Activated CD8-positive, alpha-beta T cell treated with anti-CD3 and anti-CD28 coated beads for 36 hours (primary cell): ENCODE measurements at places on chromosomes 1 and 21.

DNA sequence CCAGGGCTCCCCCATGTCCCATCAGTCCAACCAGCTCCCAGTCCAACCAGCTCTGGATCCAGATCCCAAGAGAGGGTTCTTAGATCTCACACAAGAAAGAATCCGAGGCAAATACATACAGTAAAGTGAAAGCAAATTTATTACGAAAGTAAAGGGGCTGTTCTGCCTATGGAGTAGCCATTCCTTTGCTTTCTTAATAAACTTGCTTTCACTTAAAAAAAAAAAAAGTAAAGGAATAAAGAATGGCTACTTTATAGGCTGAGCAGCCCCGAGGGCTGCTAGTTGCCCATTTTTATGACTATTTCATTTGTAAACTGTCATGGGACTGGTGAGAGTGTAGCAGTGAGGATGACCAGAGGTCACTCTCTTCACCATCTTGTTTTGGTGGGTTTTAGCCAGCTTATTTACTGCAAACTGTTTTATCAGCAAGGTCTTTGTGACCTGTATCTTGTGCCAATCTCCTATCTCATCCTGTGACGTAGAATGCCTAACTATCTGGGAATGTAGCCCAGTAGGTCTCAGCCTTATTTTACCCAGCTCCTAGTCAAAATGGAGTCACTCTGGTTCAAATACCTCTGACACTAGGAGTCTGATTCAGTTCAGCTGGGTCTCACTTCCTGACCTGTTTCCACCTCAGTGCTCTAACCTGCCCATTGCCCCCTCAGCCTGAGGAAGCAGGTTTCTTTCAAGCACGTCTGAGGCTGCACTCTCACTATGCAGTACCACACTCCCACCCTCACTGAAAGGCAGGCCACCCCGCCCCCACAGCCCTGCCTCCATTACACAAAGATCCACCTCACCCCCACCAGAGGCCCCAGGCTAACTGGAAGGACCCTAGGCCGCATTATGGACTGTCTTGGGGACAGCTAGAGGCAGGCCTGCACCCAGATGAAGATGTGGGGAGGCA, 26.5 kb upstream of the ATP2B4 start:
- DNase-seq, result no peak

DNA sequence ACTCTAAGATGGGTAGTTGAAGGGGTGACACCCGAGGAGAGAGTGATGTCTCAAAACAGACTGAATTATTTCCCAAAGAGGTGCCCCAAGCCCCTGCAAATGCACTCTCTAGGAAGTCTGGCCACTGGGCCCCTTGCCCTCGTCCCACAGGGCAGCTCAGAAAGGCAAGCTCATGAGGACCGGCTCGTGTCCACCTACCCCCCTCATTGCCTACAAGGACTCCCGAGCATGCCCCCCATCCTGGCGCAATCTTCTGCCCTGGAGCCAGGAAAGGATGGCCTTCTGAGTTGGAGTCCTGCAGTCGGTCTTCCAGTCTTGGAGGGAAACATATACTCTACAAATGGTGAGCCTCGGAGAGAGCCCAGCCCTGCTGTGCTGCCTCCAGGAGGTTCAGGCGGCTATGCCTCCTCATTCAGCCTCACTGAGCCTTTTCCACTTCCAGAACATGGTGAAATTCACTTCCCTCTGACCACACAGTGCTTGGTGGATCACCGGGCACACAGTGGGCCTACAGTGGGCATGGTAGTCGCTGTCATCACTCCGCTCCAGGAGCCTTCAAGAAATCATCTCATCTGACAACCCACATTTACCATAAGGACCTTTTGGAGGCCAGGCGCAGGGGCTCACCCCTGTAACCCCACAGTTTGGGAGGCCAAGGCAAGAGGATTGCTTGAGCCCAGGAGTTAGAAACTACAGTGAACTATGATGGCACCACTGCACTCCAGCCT, 5.8 kb upstream of the WNT3A start:
- DNase-seq, result no peak

GRCh38 chr1:168719306-168720111, 9.5 kb downstream of the DPT start:
- no peak for DNase-seq

GRCh38 chr1:174258148-174258550, 98.8 kb downstream of the RABGAP1L start:
- peak; percentile 59 for DNase-seq

DNA sequence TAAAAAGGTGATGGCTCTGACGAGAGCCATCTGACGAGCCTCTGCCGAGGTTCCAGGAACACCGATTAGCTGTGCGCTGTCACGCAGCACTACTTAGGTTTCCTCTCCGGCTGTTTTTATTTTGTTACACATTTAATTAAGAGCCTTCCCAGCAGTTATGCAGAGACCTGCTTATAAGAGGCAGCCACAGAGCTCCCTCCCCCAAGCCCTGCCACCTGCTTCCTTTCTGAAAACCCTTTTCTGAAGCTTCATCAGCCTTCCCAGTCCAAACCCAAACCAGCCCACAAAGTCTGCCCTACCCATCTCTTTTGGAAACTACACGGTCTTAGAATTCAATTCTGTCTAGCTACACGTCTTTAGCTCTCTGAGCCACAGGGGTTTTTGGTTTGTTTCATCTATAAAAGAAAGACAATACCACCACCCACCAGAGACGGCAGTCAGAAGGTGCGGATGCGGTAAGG, 49.1 kb downstream of the ERI3 start:
- DNase-seq, result peak; percentile 68

GRCh38 chr1:109468903-109469302, 2.6 kb downstream of the SYPL2 start:
- no peak for DNase-seq

DNA sequence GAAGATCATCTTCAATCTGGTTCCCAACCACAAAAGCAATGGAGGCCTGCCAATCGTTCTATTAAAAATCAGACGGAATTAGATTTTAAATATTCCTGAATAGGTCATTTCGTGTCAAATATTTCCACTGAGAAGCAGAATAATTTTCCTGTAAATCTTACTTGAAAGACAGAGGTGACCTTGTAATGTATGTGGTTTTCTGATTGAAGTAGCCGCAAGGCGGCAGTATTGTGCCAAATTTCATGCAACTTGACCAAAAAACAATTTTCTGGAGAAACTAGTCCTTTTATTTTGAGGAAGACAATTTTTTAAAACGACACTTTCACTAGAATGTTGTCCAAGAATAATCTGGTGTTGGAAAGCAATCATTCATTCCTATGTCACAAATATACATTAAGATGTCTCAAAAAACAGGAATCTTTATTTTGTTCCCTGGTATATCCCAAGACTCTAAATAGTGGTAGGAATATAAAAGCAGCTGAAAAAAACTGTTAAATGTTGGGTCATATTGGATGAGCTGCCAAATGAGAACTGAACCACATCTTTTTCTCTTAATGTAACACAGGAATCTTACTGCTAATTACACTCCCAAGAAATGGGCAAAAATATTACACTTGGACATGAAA, 33.6 kb downstream of the SPAG17 start:
- peak; percentile 66 for DNase-seq

DNA sequence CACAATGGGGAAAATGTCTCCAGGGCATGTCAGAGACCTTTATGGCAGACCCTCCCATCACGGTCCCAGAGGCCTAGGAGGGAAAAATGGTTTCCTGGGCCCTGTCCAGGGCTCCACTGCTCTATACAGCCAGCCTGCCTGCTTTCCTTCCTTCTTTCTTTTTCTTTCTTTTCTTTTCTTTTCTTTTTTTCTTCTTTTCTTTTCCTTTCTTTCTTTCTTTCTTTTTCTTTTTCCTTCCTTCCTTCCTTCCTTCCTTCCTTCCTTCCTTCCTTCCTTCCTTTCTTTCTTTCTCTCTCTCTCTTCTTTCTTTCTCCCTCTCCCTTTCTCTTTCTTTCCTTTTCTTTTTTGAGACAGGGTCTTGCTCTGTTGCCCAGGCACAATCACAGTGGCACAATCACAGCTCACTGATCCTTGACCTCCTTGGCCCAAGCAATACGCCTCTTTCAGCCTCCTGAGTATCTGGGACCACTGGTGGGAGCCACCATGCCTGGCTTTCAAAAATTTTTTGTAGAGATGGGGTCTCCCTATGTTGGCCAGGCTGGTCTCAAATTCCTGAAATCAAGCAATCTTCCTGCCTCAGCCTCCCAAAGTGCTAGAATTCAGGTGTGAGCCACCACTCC, 106.9 kb downstream of the BACH1 start:
- no peak for DNase-seq

- no peak for DNase-seq
Observed at GRCh38 chr1:223878598-223879325, 33.0 kb upstream of the TP53BP2 start.

- DNase-seq, result no peak
Observed at GRCh38 chr1:12448746-12449177, 169.2 kb downstream of the DHRS3 start.

DNA sequence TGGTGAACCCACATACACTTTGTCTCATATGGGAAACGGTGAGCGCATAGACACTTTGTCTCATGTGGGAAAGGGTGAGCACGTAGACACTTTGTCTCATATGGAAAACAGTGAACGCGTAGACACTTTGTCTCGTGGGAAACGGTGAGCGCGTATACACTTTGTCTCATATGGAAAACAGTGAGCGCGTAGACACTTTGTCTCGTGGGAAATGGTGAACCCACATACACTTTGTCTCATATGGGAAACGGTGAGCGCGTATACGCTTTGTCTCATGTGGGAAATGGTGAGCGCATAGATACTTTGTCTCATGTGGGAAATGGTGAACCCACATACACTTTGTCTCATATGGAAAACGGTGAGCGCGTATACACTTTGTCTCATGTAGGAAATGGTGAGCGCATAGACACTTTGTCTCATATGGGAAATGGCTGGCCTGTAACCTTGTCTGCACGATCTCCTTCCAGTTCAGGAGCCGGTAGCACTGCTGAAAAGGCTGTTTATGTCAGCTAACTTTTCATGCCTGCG, 50.7 kb upstream of the TRAPPC10 start:
- DNase-seq, result peak; percentile 56

DNA sequence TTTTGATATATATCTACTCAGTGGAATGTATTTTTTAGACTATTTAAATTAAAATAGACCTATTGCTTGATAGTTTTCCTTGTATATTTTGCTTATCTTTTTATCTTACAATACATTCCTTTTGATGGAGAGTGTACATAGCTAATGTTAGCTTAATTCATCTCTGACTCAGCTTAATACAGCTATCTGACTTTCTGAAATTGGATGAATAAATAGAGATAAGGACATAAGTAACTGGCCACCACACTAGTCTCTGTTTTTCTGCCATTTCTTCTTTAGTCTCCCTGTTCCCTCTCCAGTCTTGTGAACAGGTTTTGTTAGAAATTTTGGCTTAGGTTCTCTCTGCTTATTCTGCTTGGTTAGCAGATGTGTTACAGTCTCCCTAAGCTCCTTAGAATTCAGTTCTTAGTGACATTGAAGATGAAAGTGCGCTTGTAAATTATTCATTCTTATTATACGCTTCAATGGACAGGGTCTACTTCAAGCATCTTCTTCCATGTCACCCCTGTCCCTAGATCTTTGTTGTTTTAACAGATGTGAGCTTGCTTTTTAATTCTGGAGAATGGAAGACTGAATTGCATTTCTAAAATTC, 59.6 kb downstream of the XPR1 start:
- DNase-seq, result no peak

DNA sequence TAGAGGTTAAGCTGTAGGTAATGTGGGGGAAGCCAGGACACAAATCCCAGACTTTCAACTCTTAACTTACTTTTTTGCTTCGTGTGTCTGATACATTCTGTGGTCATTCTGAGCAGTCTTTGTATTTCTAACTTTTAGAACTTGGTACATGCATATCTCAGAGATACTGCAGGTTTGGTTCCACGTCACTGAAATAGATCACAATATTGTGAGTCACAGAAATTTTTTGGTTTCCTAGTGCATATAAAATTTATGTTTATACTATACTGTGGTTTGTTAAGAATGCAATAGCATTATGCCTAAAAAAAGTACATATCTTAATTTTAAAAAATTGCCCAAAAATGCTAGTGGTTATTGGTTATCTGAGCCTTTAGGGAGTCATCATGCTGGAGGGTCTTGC, 3.2 kb downstream of the URB2 start:
- DNase-seq, result no peak

DNA sequence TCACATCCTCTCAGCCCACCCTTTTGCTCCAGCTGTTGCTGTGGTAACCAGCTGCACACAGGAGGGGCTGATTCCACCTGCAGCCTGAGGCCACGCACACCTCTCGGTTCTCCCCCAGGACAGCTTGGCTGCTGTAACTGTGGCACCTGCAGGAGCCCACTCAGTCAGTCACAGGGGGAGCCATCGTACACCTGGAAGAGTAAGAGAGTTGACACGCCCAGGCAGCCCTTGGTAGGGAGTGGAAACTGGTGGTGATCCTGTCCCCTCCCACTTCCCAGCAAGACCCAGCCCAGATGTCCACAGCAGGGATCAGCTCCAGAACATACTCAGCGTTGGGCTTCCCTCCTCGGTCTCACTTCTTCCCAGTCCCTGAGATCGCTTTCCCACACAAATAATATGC, 32.2 kb upstream of the BACE2 start:
- no peak for DNase-seq

DNA sequence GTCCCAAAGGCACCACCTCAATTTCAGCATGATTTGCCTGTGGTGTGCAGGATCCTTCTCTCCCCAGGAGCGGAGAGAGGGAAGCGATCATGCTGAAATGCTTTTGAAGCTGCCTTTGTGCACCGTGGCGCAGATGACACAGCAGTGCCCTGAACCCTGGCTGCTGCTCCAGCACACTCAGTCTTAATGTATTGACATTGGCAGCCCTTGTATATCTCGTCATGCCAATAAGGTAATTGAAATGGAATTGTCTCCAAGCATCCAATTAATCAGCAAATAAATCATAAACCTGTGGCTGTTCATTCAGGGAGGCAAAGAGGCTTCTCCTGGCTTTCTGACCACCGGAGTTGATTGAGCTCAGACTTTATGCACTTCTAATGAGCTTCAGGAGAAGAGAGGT, 139.8 kb downstream of the KAZN start:
- no peak for DNase-seq

DNA sequence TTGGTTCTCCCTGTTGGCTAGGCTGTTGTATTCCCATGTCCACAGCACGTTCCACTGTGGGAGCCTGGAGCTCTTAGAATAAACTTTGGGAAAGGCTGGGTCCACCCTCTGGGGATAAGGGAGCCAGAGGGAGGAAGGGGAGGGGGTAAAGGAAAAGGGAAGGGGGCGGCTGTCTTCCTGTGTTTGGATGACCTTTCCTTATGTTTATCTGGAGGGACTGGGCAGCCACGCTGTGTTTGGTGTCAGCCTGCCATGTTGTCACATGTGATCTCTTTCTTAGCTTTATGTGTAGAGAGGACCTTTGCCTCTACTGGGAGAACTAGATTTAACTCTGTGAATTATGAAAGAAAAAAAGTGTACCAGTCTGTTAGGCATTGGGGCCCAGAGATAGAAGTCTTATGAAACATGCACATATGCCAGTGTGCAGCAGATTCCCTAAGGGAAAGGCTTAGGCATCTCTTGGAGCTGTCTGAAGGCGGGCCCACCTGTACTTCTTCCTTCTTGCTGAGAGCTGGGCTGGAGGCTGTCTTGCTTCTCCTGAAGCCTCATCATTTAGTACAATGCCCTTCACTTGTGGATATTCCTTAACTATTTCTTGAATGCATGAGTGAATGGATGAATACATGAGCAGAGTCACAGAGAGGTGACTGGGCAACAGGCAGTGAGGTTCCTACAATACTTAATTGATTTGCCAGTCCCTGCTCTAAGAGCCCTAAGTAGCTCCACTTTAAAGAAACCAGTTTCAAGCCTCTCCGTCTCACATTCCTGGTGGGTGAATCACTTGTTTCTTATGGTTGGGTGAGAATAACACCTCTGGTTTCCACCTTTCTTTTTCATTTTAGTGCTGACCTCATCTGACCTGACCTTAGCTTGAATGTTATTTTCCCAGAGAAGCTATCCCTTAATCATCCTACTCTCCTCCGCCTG, 62.5 kb upstream of the ARHGAP29 start:
- DNase-seq, result no peak

- DNase-seq, result no peak
Observed at GRCh38 chr1:39297551-39297950, 93.1 kb downstream of the MACF1 start.
